ENCODE measurements at places on chromosomes 3 and 15.

DNA sequence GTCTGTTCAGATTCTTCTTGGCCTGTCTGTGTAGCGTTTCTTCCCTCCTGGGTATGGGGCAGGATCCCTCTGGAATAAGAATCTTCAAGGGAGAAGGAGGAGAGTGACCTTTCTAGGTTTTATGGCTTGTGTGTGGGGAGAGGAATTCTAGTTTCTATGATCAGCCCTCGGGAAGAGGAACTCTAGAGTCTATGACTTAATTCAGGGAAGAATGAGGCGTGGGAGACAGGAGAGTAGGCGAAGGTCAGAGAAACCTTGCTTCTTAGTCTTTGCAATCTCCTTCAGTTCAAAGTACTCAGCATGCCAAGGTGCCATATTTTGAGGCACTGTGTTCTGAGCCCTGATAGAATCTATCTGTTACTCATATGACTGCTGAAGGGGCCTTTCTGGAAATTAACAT lies 99.2 kb upstream of the C3orf80 start:
- DNase-seq = no peak

- DNase-seq = no peak
Measured at GRCh38 chr3:141164852-141165251, 66.8 kb upstream of the PXYLP1 start.

DNA sequence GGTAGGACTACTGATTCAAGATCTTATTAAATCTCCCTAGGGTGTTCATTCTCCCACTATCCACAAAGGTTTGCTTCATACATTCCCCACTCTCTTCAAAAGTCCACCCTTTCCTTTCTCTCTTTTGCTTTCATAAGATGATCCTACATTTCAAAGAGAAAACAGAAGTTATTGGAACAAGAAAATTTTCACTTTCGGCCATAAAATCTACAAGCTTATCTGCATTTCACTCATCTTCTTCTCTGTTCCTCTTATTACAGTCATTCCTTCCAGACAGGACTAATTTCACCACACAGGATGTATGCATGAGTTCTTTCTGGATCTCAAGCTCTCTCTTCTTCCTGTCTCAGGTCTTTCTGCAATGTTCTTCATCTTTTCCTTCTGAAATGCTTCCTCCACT lies 238.7 kb downstream of the ISL2 start:
- DNase-seq = no peak

DNA sequence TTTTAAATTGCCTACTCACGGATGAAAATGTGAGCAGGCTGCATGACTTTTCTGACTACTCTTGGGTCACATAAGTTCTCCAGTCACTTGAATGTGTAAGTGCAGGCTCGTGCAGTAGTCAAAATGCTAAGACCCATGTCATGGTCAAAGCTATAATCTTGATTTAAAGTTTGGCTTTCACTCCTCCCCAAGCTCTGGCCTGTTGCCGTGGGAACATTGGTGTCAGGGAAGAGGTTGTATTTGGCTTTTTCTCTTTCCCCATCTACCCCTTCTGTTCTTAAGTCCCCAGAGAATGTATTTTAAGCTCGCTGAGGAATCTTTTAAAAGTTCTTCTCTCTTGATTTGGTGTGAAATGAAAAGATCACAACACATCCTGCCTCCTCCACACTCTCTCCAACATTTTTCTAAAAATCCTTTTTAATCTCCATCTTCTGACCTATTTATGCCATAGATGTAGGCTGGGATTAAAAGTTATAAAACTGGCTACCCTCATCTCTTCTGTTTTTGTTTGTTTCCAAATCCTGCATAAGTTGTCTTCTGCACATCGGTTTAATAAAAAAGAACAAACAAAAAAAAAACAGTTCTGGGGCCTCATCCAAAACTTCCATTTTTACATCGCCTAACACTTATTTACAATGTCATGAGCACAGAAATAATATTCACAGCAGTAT lies 61.4 kb upstream of the ADAMTSL3 start:
- DNase-seq = peak; percentile 29

DNA sequence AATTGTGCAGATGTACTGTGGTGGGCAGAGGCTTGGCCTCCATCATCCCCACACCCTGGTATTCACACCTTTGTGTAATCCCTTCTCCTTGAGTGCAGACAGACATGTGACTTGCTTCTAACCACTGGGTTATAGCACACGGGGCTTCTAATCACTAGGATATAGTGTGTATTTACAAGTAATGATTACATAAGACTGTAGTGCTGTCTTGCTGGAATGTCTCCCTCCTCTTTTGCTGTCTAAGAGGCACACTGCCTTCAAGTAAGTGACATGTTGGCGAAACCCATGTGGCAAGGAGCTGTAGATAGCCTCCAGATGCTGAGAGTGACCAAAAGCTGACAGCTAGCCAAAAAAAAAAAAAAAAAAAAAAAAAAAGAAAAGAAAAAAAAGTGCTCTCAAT lies 542.7 kb upstream of the MDFIC2 start:
- no peak for DNase-seq

DNA sequence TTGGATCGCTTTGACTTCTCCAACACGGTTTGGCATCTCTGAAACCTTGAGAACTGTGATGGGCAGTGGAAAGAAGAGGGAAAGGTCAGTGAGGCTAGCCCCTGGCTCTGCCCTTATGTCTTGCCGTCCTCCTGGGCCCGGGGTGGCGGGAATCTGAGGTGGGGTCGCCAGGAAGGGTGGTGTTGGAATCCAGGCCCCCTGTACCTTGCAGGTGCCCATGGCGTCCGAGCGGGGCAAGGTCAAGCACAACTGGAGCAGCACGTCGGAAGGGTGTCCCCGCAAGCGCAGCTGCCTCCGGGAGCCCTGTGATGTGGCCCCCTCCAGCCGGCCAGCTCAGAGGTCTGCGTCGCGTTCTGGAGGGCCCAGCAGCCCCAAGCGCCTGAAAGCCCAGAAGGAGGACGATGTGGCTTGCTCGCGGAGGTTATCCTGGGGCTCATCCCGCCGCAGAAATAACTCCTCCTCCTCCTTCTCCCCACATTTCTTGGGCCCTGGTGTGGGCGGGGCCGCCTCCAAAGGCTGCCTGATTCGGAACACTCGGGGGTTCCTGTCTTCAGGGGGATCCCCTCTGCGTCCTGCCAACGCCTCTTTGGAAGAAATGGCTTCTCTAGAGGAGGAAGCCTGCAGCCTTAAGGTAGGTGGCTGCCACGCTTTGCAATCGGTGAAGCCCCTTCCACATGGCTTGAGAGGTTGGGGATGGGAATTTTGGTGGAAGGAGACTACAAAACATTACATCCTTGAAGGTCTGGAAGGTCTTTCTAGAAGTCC lies 907 bp downstream of the TATDN2 start:
- no peak for DNase-seq

DNA sequence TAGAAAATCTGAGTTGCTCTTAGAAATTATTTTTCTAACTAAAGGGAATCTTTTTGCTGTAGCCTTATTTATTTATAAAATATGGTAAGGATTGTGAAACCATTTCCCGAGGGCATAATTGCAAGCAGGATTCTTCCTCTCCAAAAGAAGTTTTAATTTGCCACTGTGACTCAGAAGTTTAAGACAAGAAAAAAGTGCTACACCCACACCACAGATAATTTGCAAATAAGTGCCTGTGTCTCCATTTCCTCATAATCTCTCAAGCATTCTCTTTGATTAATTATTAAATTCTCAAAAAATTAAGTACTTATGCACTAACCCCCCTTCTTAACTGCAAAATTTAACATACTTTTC lies 43.6 kb downstream of the RASA2 start:
- no peak for DNase-seq

DNA sequence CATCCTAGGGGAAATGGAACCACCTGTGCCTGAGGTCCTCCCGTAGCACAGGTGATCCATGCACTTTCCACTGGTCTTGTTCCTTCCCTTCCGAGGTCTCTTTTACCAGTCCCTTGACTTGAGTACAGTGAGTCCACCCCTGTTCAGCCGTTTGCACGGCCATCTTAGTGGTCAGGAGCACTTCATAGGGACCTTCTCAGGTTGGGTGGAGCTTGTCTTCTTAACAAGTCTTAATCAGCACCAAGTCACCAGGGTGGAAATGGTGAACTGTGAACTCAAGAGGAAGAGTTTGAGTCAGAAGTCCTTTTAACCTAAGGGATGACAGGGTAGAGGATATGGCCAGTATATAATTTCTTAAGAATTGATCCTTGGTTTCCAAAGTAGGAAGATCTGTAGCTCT lies 21.4 kb downstream of the ARL8B start:
- DNase-seq = no peak

DNA sequence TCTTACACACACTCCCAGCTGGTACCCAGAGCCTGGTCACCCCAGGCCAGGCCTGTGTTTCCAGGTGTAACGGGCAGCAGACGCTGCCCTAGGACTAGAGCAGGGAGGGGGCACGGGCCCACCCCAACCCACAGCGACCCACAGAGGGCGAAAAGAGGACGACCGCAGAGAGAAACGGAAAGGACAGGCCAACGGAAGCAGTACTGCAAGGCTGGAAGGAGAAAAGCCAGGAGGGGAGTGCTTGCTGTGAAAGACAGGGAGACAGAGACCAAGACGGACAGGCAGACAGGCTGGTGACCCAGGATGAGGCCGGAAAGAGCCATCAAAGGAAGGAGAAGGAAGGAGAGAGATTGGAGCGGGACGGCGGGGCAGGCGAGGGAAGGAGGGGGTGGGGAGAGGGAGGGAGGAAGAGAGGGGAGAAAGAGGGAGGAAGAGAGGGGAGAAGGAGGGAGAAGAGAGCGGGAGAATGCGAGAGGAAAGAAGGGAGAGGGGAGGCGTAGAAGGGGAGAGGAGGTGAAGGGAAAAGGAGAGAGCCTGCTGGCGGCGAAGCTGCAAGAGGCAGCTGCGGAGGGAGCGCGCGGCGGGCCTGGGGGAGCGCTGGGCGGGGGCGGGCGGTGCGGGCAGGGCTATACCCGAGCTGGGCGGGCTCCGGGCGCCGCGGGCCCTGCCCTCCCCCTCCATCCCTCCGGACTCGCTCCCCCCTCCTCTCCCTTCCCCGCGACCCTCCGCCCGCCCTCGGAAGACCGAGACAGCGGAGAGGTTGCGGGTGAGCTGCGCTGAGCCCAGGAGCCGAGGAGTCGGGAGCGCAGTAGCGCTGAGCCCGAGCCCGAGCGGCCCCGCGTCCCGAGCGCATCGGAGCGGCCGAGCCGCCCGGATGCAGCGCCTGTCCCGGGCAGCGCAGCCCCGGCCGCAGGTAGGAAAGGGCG lies at the start of gene SLC6A1:
Gene SLC6A1 (plus strand): TSS at position 732 of the 926 bp plus-strand sequence. CDS start 24,464 bp downstream, outside the sequence.
- peak; percentile 39 for DNase-seq

- DNase-seq = no peak
Measured at GRCh38 chr15:41915255-41915994, 21.6 kb upstream of the SPTBN5 start.

DNA sequence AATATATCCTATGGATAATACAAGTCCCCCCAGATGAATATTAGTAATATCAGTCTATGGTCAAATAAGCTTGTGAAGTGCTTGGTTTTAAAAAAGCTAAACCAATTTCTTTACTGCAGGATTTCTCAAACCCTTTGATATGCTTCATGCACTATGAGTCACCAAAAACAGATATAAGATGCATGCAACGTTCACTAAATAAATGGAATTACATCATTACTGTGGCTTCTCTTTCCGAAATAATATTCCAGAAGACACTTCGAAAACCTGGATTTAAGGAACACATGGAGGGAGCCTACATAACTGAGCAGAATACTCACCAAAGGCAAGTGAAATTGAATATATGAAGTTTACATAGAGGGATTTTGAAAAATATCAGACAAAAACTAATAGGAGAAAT lies 126.3 kb upstream of the ABI3BP start:
- DNase-seq = no peak

Measured in uterus (tissue), 4 donors.